SK-N-SH treated with all-trans-retinoic acid at 6 μM for 48 hours (cell line): ENCODE measurements at places on chromosomes 12 and 14.

DNA sequence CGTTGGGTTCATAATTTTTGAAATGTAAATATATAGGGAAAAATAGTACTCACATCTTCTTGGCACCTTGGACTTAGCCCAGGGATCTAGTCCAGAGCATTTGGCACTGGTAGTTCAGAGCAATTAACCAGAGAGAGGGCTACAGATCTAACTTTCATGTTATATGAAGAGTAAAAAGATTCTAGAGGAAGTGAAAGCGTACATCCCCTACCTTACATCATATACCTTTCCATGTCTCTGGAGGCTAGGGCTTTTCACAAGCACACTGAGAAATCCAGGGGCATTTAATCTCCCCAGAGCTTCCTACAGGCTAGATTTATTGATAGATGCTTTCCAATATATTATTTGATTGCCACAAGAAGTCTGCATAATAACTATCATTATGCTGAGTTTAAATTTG, 687.5 kb upstream of the FBXO33 start:
- ATAC-seq, result no peak

DNA sequence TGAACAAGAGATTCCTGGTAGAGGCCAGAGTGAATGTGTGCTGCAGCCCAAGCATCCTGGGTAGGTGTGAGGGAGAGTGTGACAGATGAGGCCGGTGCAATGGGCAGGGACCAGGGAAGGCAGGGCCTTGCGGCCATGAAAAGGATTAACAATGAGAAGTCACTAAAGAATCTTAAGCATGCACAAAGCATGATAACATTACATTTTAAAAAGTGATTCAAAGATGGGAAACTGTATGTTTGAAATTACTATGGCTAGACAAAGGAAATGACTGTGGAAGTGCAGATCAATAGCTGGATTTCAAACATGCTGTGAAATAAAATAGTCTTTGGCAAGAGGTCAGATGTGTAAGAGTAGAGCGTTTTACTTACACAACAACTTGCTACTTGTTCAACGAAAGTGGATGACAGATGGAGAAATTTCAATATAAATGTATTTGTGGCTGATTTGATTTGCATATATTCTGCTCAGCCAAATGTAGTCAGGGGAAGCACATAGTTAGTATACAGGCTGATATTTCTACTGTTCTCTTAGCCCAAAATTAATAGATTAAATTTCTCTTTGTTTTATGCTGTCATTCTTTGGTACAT, 175.5 kb downstream of the CCDC59 start:
- no peak for ATAC-seq

DNA sequence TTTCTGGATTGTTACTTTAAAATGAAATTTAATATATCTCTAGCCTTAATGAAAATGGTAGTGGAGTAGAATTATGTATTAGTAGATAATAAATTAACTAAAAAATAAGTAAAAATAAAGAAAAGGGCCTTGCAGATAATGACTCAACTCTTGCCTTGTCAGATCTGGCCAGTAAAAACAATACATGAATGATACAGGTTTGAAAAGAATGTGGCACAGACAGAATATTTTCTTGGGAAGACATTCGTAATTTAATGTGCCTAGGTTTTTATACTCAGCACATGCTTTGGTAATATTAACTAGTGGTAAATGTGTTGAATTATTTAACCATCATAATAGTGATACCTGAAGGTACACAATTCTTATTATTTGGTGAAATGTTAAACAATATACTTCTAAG, 28.3 kb downstream of the ATF7IP start:
- no peak for ATAC-seq

- ATAC-seq, result no peak
Measured at GRCh38 chr12:121475279-121475678, 75.4 kb downstream of the RNF34 start.

GRCh38 chr12:6843118-6843902, 2.6 kb downstream of the GNB3 start:
- ATAC-seq, result peak; percentile 12; the same call in 2 of the 3 replicates

DNA sequence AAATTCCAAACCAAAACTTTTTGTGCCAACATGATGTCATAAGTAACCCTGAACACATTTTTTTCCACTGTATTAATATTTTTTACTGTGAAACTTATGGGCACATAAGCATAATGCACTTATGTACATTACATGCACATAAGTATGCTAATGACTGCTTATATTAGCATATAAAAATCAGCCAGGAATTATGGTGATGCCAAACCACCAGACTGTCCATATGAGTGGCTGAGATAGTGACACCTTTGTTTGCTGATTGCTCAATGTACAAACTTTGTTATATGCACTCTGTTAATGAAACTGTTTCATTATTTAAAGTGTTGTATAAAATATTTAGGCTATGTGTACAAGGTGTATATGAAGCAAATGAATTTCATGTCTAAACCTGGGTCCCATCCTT, 32.3 kb downstream of the USP44 start:
- no peak for ATAC-seq
